B cell (primary cell): ENCODE measurements at places on chromosomes 1 and 21. TPM values are rescaled to one million over a fixed set of nuclear protein-coding genes. Genes with fewer than 3 reads are reported as not detected.

Gene CLDN17
- not detected in 2 replicates for polyA plus RNA-seq

Gene LCE3D
- not detected in 2 replicates for polyA plus RNA-seq

DNA sequence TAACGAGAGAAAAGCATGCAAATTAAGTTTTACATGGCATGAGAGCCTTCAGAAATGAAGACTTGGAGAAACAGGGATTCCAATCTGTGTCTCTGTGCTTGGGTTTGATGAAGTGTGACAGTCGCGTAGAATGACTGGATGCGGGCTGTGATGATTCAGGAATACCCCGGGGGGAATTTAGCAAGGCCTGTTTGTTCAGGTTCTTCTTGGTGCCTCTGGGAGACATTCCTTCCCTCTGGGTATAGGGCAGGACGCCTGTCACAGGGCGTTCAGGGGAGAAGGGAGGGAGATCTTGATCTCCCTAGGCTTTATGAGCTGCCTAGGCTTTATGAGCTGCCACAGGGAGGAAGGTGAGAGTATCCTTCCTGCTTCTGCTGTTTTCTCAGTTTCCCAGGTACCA is 36.6 kb downstream of the DOP1B start:
- peaks cover 5% of the 10 kb centered on the region for H3K36me3 ChIP-seq
- H3K4me1 ChIP-seq: no peaks in the 10 kb centered on the region
- no peak overlapping the region for H3K4me3 ChIP-seq
- no peaks in the 10 kb centered on the region for H3K27me3 ChIP-seq
- no peak overlapping the region for H3K27ac ChIP-seq

- H3K4me3 ChIP-seq: no peak overlapping the region
Measured at GRCh38 chr1:16349847-16350406, 2.4 kb downstream of the FBXO42 start.

GRCh38 chr1:235675152-235675890 is 25.7 kb upstream of the GNG4 start:
- H3K27ac ChIP-seq: no peak overlapping the region
- H3K4me3 ChIP-seq: no peak overlapping the region
- peaks cover 79% of the 10 kb centered on the region for H3K36me3 ChIP-seq
- no peak for DNase-seq
- no peaks in the 10 kb centered on the region for H3K4me1 ChIP-seq
